Dermis microvascular lymphatic vessel endothelial cell (primary cell): ENCODE measurements at places on chromosomes 16 and 17. TPM values are rescaled to one million over a fixed set of nuclear protein-coding genes. Genes with fewer than 3 reads are reported as not detected.
A peak's percentile ranks its signal among the peaks of the same experiment; 100 is the strongest.

CD7 gene
- not detected in 2 replicates for total RNA-seq

- DNase-seq, result no peak
These were observed 1.4 kb downstream of the MVP start for GRCh38 chr16:29821643-29822115.

- no peak for DNase-seq
These were observed 154.2 kb downstream of the PITPNC1 start for GRCh38 chr17:67531291-67531690.

GRCh38 chr16:80659865-80660264 lies 119.1 kb downstream of the DYNLRB2 start:
- no peak for DNase-seq

DNA sequence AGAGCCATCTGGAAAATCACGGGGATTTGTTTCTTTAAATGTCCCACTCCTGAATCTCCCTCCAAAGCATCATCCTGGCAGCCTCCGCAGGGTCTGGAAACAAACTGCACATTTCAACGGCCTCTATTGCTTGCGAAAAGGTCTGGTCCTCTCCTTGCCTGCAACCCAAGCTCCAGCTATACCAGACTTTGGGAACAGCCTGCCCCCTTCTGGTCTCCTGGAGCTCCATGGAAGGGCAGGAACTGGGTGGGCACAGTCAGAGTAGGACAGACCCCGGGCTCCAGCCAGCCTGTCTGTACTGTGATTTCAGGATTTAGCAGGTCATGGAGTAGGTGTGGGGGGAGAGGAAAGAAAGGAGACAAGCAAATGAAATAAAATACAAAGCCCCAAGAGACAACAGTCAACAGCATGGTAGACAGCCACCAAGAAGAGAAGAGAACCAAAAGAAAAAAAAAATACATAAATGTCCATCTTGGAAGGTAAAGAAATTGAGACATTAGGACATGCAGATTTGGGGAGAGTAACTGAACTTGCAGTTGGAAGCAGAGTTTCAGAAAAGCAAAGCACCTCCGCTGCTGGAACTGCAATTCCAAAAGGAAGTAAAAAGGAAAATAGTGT lies 2.7 kb downstream of the XYLT1 start:
- DNase-seq, result peak; percentile 17

DNA sequence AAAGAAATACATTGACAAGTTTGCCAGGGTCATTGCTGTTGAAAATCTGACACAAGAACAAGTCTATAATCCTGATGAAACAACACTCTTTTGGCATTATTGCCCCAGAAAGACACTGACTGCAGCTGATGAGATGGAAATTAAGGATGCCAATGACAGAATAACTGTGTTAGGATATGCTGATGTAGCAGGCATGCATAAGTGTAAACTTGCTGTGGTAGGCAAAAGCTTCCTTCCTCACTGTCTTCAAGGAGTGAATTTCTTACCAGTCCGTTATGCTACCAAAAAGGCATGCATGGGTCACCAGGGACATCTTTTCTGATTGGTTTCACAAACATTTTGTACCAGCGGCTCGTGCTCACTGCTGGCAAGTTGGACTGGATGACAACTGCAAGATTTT lies 10.5 kb downstream of the GDPD1 start:
- DNase-seq, result no peak

GRCh38 chr17:53607475-53607874 lies 215.3 kb upstream of the KIF2B start:
- DNase-seq, result no peak
